ENCODE measurements at places on chromosomes 16 and 17.

- DNase-seq = no peak
Observed at GRCh38 chr16:27107185-27107592, 40.5 kb downstream of the C16orf82 start.

DNA sequence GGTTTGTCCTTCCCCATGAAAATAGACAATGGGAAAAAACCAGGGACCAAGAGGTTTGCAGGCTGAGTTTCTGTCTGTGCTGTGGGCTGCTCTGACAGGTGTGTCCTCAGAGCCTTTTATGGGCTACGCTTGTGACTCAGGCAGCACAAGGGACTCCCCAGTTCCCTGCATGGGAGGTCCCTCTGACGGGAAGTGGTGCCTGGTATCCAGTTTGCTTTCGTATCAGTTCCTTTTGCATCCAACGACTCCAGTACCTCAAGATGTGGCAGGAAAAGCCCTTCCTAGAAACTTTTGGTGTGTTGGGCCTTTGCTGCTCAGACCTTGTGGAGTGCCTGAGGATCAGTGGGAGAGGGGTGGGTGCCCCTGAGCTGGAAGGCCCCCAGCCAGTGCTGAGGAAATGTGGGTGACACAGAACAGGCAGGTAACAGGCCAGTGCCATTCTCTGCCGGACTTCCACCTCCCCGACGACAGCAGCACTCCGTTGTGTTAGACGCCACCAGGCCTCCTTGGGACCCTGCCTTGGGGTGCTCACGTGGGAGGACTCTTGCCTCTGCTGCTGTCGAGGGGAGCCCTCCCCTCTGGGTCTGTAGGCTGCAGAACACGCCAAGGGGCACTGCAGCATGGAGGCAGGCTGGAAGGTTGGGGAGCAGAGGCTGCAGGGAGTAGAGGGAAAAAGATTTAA is 38.4 kb upstream of the IRF8 start:
- DNase-seq = peak; percentile 38

GRCh38 chr16:84722068-84722467 is 22.3 kb downstream of the USP10 start:
- DNase-seq = no peak

DNA sequence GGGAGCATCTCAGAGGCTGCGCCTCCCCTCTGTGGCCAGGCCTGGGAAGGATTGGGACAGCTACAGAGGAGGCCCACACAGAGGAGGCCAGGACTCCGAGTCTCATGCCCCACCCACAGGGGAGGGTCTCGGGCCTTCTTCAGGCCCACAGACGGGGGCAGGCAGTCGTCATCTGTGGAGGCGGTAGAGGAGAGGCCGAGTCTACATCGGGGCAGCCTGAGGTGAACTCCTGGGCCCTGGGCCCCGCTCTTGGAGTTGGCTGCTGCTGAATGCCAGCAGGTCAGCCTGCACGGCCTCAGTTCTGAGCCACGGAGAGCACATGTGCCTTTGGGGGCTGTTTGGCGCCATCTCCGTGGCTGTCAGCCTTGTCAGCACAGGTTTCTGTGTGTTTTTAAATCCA is 8.1 kb upstream of the NUDT16L1 start:
- no peak for DNase-seq

- DNase-seq = no peak
Observed at GRCh38 chr17:17782523-17783115, 54.2 kb downstream of the SREBF1 start.

- no peak for DNase-seq
Observed at GRCh38 chr17:75679706-75680211, 12.6 kb downstream of the SAP30BP start.

DNA sequence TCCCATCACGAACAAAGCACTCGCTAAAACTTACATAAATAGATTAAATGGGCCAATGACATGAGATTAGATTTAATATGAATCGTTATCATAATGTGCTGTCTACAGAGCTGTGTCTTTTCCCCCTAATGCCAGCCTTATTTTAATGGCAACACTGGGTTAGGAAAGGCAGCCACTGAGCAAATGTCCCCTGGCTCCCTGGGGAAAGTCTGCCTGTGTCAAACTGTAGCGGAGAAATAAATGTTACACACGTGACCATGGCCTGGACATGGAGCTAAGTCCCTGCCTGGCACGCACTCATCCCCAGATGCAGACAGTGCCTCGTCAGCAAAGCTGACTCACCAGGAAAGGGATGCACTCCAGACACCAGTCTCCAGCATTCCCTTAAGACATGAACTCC is 61.3 kb upstream of the SDK2 start:
- DNase-seq = no peak

Data from CD4-positive, alpha-beta T cell treated with Interleukin-1 beta for 1 hour (primary cell).